ENCODE measurements at places on chromosomes 16 and 17.

GRCh38 chr17:8916466-8916865, 49.0 kb upstream of the PIK3R6 start:
- DNase-seq: no peak

DNA sequence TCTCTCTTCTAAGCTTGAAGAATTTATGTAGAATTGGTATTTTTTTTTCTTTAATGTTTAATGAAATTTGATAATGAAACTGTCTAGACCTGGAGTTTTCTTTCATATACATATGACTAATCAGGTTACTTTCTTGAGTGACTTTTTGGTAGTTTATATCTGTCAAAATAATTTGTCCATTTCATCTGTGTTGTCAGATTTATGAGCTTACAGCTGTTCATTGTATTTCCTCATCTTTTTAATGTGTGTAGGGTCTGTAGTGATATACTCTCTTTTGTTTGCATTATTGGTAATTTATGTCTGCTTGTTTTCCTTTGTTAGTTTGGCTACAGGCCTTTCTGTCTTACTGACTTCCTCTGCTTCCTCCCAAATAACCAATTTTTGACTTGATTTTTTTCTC, 55.7 kb downstream of the TAOK1 start:
- no peak for DNase-seq

DNA sequence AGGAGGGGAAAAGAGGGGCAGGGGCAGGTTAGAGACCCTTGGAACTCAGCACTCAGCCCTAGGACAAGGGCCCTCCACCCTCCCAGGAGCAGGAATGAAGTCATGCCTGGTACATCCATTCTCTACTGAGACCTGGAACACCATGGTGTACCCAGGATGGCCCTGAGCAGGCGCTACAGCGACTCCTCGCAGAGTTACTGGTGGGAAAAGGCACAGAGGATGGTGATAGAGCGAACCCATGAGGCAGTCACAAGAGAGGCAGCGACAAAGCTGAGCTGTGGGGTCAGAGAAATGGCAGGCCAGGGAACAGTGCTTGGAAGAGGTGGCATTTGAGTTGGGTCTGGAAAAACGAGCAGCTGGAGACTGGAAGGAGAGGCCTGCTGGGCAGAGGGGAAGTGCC, 37.5 kb downstream of the SRCIN1 start:
- no peak for DNase-seq

- no peak for DNase-seq
Measured at GRCh38 chr17:80011989-80012555, 23.6 kb downstream of the TBC1D16 start.

- no peak for DNase-seq
Measured at GRCh38 chr16:2808181-2808580, 8.9 kb upstream of the PRSS21 start.

DNA sequence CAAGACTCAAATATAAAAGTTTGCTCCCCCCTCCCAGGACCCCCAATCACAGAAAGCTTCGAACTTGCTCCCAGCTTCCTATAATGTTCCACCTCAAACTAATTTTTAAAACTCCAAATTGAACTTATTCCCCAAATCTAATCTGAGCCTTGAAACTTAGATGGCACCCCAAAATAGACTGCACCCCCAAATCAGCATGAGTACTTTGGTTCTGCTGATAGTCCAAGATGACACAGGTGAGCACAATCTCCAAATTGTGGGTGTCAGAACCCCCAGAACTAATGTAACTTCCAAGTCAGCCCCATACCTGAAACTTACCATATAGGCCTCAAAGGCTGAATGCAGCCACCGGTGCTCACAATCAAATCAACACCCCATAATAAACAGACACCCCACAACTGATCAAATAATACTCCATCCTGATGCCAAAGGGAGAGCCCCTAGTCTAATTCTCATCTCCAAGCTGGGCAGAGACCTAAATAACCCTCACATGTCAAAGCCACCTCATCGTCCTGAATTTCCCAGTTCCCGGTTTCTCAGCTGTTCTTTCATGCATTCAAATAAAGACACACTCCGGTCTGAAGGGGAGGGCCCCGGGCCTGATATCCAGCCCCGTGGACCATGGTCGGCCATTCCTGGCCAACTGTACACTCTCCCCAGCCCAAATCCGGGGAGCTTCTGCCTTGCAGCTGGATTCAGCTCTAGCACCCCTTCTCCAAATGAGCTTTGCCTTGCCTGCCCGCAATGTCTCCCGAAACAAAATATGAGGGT, 1.8 kb upstream of the BCL6B start:
- no peak for DNase-seq

DNA sequence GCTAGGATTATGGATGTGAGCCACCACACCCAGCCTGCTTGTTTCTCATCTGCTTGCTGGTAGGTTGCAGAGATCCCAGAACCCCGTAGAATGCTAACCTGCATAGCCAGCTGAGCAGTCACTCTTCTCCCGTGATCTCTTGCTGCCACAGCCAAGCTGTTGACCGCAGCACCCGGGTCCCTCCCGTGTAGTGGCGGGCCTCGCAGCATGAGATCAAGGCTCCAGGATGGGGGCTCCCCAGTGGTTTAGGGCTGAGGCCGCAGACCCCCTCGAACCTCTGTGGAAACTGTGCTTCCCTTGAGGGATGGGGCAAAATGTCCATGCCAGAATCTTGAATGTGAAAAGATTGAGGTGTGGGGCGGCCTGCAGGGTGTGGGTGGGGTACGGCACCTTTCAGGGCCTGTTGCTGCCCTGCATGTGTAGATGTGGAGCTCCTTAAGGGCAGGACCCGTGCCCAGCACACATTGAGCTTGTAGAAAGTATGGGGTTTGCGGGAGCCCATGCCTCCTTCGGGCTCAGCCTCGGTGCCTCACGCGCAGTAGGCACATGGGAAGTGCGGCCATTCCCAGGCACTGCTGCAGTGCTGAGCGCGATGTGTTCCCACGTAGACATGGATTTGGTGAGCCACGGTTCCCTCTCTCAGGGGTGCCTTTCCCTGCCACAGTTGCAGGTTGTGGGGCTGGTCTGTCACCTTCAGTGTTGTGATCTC, 99.9 kb downstream of the BANP start:
- DNase-seq: no peak

- no peak for DNase-seq
Measured at GRCh38 chr16:87207509-87207908, 109.7 kb downstream of the C16orf95 start.

- DNase-seq: no peak
Measured at GRCh38 chr17:57356719-57357391, 100.5 kb downstream of the MSI2 start.

DNA sequence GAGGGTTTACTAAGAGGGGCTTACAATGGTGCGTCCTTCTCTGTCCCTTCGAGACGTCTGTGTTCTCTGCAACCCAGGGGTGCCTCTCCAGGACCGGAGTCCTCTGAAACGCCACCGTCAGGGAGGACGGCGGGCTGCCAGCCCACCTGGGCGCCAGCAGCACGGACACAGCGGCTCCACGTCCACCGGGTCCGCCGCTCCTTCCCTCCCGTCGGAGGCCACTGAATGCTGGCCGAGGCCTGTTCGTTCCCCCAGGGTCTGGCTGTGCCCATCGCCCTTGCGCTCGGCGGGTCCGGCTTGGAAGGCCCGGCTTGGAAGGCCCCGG, 403 bp downstream of the TEPSIN start:
- DNase-seq: no peak

GRCh38 chr16:117379-118365, 20.8 kb downstream of the NPRL3 start:
- peak; percentile 65 for DNase-seq

DNA sequence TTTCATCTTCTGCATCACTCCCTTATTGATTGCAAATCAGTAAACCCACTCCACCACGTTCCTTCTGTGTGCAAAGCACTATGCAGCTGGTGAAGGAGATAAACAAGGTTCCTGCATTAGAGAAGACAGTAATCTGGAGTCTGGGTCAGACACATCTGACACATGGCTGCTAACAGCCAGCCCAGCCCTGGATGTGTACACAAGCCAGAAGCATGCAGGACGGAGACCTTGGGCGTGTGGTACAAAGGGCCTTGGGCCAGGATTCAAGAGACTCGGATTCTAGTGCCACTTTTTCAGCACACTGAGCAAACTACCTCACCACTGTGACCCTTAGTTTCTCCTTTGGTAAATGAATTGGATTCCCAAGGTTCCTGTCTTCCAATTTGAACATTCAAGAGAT, 86.6 kb upstream of the DNAH9 start:
- DNase-seq: no peak

- no peak for DNase-seq
Measured at GRCh38 chr16:15571557-15571956, 71.4 kb downstream of the MARF1 start.

- no peak for DNase-seq
Measured at GRCh38 chr16:55842369-55843104, 9.6 kb upstream of the CES1 start.

- no peak for DNase-seq
Measured at GRCh38 chr17:13931800-13932460, 137.4 kb upstream of the COX10 start.

GRCh38 chr17:50534222-50534978, 1.9 kb downstream of the EPN3 start:
- peak; percentile 9 for DNase-seq

GRCh38 chr17:75555679-75556153, 30.2 kb downstream of the LLGL2 start:
- no peak for DNase-seq

GRCh38 chr17:50501054-50501453, 7.2 kb upstream of the MYCBPAP start:
- peak; percentile 30 for DNase-seq

GRCh38 chr16:2799859-2800226, 1.6 kb downstream of the PRSS41 start:
- DNase-seq: no peak

GRCh38 chr17:5364696-5365095, 54.8 kb downstream of the NUP88 start:
- DNase-seq: no peak

- DNase-seq: no peak
Measured at GRCh38 chr17:40452216-40452787, 9.1 kb downstream of the IGFBP4 start.

DNA sequence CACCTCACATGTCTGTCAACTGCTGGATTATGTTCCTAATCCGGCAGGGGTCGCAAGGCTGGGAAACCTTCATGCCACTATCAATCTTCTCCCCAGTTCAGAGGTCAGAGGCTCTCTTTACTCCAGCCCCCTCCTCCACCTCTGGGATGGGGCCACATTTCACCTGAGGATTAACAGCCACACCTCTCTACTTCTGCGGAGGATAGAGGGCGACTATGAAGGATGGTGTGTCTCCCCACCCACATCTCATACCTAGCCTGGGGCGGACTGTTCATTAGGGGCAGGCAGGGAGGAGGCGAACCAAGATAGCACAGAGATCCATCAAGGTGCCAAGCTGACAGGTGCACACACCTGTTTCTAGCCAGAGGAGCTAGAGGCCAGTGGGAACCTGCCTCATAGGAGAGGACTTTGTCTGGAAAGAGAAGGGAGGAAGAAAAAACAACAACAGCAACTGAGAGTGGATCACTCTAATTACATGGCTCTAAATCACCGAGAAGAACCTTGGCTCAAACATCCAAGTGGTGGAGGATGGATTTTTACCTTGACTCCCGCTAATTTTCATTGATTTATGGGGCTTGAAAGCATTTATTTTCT, 41.9 kb upstream of the SKAP1 start:
- no peak for DNase-seq

DNA sequence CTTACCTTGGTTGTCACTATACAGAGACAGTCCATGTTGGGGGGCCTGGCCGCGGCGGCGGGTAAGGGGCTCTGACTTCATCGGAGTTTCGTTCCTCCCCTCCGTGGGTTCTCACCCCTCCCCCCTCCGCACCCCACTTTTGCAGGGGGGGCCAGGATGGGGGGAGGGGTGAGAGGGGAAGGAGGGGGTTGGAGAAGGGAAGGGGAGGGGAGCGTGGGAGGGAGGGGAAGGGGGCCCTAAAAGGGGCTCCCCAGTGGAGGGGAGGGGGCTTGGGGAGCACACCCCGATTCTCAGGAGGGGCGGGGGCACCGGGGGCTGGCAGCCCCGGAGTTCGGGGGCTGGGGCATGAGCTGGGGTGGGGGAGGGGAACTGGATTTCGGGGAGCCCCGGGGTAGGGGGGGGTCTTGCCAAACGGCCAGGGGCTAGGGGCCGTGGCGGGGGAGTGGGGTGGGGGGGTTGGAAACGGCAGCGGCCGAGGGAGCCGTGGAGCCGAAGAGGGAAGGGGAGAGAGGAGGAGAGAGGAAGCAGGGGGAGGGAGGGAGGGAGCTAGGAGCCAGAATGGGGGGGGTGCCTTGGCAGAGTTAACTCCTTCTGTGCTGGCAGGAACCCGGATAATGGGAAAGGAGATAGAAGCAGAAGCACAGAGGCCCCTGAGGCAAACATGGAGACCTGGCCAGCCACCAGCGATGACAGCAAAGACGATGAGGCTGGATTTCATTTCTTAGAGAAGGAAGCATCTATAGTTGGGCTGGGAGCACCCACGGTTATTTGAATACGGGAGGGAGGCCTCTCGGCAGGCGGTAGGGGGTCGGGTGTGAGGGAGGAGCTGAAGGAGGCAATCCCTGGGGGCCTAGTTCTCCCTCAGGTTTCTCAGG, 2.3 kb downstream of the DLG4 start:
- no peak for DNase-seq

- DNase-seq: no peak
Measured at GRCh38 chr16:55373489-55373832, 49.5 kb downstream of the IRX6 start.

GRCh38 chr16:79661578-79661977, 61.0 kb upstream of the MAF start:
- DNase-seq: no peak

- DNase-seq: no peak
Measured at GRCh38 chr16:77745972-77746371, 23.7 kb downstream of the NUDT7 start.

DNA sequence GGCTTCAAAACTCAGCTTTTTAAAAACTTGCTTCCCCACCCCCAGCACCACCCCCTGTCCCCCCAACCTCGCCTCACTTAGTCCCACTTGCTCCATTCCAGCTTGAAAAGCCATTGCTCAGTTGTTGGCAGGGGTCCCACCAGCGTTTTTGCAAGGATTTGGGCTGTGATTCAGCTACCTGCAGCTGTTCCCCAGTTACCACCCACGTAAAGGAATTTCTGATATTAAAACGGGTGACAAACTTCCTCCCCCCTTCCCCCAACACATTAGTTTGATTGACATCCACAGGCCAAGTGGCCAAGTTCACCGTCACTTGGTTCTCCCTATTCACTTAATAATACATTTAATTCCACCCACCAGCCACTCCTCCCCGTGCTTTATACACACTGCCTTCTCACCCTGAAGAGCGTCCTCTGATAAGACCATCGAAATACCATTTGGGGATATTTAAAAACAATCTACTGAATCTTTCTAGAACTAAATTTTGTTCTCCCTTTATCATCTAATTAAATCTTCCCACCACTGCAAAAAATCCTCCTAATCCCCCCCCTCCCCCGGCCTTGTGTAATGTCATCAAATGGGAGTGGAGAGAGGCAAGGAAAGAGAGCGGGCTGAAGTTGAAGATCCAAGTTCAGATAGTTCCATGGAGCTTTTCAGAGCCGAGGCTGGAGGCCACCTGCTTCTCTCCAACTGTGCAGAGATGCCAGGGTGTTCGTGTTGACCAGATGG, 55.1 kb downstream of the SOX9 start:
- DNase-seq: no peak

DNA sequence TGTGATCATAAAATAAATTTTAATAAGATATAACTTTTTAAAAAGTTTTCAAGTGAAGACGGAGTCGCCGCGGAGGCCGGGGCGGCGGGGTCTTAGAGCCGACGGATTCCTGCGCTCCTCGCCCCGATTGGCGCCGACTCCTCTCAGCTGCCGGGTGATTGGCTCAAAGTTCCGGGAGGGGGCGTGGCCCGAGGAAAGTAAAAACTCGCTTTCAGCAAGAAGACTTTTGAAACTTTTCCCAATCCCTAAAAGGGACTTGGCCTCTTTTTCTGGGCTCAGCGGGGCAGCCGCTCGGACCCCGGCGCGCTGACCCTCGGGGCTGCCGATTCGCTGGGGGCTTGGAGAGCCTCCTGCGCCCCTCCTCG, at the start of gene FOXC2:
TSS of gene FOXC2 (plus strand) at position 229 of the 365 bp plus-strand sequence. CDS start 507 bp downstream, outside the sequence.
- peak; percentile 41 for DNase-seq
